GM12865 (cell line): ENCODE measurements at places on chromosomes 6 and 20.

GRCh38 chr20:56202493-56203077 lies 45.9 kb upstream of the MC3R start:
- DNase-seq = no peak

DNA sequence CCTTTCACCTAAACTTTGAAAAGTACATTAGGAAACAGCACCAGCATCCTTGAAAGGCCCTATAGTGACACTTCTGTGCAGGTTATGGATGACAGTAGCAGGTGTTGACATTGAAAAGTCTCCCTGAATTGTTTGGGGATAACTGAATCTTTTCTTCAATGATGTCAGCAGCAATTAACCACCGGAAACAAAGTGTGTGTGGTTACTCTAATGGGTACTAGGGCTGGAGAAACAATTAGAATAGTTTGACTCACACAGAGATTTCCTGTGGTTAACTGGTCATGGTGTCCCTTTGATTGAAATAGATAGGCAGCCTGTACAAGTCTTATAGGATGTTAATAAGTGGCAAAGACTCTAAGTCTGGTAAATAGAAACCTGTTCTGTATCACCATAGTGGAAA lies 189.1 kb downstream of the TBX18 start:
- DNase-seq = peak; percentile 41

DNA sequence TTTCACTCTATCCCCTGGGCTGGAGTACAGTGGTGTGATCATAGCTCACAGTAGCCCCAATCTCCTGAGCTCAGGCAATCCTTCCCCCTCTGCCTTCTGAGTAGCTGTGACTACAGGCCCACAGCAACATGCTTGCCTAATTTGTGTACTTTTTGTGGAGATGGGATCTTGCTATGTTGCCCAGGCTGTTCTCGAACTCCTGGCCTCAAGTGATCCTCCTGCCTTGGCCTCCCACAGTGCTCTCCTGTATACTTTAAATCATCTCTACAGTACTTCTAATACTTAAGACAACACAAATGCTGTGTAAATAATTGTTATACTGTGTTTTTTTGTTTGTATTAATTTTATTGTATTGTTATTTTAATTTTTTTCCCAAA lies 39.7 kb upstream of the FAM50B start:
- no peak for DNase-seq

DNA sequence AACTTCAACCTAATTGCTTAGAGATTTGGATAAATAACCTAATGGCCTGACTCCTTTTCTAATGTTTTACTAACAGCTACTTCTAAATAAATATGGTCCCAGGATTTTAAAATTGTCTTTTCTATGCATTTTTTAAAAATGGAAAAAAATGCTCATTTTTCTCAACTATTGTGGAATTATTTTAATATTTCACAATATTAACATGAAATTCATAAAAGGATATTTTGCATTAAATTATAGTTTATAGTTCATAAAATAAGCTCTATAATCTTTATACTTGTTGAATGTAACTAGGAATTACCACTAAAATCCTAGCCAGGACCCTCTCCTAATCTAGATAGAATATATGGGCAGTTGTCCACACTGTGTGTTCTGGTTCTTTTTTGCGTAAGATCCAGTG lies 37.3 kb downstream of the TBPL1 start:
- no peak for DNase-seq

DNA sequence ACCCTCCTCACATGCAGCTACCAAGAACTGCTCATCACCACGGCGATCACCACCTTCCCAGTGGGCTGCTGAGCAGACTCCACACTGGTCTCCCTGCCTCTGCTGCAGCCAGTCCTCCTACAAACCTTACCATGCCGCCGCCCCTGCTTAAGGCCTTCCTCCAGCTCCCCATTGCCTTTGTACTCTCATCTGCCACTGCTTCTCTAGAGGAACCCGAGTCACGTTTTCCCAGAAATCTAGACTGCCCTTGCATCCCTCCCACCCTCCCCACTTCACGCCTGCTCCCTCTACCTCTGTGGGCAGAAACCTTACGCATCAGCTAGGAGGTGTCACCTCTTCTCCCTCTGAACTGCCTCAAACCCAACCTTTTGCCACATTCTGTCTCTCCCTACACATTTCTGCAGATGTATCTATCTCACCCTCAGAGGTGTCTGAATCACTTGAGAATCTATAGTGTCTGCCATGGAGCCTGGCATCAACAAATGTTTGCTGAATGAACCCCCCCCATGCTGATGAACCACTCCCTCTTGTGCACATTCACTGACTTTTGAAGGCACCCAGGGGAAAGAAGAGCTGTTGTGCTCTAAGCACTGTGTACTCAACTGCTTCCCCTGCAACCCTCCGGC lies 4.3 kb downstream of the E2F1 start:
- no peak for DNase-seq

GRCh38 chr6:17506531-17506930 lies 93.6 kb upstream of the FAM8A1 start:
- no peak for DNase-seq

- DNase-seq = no peak
Measured at GRCh38 chr6:139343052-139343750, 31.2 kb downstream of the CITED2 start.

- no peak for DNase-seq
Measured at GRCh38 chr6:53834132-53834531, 39.3 kb downstream of the LRRC1 start.

- no peak for DNase-seq
Measured at GRCh38 chr6:113562248-113562647, 294.9 kb upstream of the MARCKS start.

GRCh38 chr20:37702403-37703034 lies 8.7 kb downstream of the CTNNBL1 start:
- DNase-seq = no peak

- DNase-seq = no peak
Measured at GRCh38 chr6:146891615-146892265, 293.0 kb downstream of the ADGB start.
